ENCODE measurements at places on chromosomes 2 and 18.

- no peak for DNase-seq
These were observed 192.7 kb downstream of the ANAPC1 start for GRCh38 chr2:111691164-111691875.

- peak; percentile 85 for DNase-seq
These were observed 103.8 kb downstream of the ASAP2 start for GRCh38 chr2:9310377-9310776.

GRCh38 chr2:63050334-63051041, at the start of gene OTX1:
TSS of gene OTX1 (plus strand) at chr2:63050830. CDS start at chr2:63052991, 2,161 bp downstream.
- no peak for DNase-seq

DNA sequence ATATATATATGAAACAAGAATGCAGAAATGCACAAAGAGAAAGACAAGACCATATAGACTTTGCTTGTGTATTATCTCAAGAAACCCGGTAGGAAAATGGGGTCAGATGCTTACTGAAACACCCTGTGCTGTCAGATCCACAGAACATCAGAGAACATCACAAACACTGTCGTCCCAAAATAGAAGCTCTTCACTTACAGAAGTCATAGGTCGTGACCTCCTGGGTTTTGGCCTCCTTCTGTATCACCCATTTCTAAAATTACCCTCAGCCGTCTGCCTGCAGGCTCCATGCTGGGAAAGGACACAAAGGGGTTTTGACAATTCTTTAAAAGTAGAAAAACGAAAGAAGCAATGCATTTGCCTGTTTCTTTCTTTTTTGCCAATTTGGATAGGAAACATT, 137.9 kb downstream of the PAX3 start:
- no peak for DNase-seq

DNA sequence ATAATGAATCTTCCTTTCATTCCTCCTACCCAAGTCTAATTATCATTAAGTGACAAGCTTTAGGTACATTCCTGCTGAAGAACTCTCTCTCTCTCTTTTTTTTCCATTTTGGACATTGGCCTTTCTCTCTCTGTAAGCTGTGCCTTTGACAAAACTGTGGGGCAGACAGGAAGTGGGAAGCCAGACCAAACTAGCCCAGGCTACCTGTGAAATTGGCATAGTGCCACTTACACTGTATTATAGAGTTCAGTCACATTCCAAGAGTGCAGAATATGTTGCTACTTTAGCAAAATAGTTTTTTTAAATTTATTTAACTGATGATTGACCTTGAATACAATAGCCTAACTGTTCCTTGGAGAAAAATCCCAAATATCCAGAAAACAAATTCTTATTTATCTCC, 381.5 kb upstream of the ETAA1 start:
- DNase-seq: no peak

DNA sequence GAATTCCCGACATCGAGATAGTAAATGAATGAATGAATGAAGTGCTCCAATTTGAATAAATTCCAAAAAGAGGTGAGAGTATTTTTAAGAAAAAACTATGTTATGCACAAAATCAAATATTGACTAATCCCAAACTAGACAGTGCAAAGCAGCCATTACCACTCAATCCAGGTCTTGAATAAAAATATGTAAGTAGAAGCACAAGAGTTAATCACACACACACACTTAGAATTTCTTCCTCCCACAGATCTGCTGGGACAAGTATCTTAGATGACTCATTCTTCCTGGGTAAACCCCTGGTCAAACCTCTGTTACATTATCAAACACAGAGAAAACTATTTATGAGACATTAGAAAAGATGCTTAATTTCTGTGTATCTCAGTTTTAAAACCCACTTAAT, 102.0 kb downstream of the PLA2R1 start:
- DNase-seq: no peak

DNA sequence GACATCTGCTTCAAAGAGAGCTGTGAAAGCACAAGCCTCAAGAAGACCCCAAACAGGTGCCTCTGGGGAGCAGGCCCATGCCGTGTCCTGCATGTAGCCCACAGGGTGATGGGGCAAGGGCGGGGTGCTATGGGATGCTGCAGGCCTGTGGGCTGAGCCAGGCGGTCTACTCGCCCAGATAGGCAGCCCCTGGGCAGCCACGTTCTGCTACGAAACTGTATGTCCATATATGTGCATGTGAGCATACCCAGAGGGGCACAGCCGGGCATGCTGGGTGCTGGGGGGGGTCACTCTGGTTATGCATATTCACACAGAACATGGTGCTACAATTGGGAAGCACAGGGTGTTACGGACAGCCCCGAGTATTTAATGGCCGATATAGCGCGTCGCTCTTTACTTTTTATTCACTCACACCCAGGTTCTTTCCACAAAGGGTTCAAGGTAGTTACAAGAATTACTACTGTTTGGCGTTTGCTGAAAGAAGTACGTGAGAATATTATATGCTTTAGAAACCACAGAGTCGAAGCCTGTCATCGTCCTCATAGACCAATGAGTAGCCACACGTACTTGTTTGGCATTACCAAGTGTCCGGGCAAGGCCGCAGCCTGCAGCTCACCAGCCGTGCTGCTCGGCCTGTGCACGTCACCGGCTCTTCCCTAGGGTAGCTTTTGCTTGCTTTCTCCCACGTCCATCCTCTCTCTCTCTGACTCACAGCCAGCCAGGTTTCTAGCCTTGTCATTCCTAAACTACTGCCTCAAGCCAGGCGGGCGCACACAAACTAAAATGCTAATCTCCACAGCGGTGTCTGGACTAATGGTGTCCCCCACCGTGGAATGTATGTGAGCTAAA, 14.4 kb downstream of the MTERF4 start:
- DNase-seq: no peak

DNA sequence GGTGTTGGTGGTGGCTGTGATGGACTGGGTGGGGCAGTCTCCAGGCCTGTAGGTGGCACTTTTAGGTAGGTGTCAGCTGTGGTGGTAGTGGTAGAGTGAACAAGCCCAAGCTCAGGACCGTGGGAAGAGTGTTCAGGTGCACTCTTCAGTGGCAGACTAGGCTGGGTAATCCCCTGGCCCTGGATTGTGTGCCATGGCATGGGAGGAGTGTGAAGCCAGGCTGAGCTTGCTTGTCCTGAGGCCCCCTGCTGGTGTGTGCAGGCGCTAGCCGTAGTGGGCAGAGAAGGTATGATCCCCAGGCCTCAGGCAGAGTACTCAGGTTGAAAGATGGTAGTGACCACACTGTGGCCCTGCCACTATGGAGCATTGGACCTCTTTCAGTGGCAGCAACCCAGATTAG, 850.3 kb downstream of the DSC3 start:
- no peak for DNase-seq

DNA sequence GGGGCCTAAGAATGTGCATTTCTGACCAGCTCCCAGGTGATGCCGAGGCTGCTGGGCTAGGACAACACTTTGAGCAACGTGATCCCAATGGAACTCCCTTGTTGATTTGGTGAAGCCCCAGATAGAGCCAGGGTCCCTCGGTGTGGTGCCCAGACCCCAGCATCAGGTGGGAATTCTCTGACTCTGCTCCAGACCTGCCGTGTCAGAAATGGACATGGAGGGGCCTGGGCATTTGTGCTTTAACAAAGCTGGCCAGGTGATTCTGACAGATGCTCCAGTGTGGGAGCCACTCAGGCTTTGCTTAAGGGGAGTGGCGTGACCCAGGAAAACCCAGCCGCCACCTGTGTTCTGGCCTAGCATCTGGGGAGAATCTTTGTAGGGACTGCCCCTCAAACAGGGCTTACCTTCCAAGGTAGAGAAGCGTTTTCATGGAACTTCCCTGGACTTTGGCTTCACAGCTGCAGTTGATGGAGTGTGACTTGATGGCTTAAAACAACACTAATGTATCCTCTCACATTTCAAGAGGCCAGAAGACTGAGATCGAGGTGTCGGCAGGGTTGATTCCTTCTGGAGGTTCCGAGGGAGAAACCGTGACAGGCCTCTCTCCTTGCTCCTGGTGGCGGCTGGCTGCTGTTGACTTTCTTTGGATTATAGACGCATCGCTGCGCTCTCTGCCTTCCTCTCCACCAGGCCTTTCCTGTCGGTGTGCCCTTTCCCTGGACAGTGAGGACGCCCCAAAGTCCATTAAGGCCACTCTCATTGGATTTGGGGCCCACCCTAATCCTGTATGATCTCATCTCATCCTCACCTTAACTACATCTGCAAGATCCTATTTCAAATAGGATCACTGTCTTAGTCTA, 57.0 kb upstream of the HDAC4 start:
- no peak for DNase-seq

GRCh38 chr18:10304853-10305252, 149.6 kb upstream of the APCDD1 start:
- DNase-seq: peak; percentile 88

DNA sequence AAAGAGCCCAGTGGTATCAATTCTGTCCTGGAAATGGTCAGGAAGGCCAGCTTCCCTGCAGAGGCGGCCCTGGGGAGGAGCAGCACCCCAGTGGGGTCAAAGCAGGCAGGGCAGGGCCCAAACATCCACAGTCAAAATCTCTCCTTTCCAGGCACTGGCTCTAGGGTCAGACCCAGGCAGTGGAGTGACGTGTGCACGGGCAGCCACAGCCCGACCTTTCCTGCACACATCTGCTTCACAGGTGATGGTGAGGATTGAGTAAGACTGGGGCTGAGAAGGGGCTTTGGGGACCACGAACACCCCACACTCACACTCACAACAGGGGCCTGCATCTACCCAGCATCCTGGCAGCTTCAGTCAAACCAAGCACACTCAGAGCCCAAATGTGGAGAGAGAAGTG, 97.8 kb upstream of the GLI2 start:
- no peak for DNase-seq

DNA sequence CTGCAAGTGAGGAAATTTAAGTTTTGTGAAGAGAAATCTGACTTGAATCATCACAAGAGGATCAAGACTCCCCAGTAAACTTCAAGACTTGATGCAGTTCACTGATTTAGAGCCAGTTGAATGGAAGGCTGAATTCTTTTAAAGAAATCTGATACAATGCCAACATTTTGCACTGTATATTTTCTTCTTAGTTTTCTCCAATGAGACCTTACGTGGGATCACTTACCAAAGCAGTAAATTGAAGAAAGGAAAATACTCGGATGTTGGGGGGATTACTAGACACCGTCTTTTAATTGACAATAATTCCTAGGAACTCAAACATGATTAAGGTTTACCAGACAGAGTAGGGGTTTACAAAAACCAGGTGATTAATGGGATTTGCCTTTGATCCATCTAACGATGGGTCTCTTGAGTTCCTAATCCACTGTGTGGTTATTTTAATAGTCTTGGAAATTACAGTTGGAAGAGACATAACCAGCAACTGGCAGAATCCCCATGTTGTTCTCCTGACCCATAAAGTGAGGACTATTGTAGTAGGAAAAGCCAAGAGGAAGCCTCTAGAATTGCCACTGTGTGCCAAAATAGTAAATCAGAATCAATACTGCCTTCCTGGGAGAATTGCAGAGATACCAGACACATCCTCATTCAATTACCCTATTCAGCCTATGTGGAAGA, 354.5 kb downstream of the PID1 start:
- DNase-seq: no peak

GRCh38 chr2:232328032-232328422, 50.5 kb upstream of the ALPP start:
- no peak for DNase-seq

- no peak for DNase-seq
These were observed 16.4 kb upstream of the NFU1 start for GRCh38 chr2:69453475-69454129.

- DNase-seq: peak; percentile 46
These were observed 67.7 kb downstream of the EPAS1 start for GRCh38 chr2:46364797-46365457.

DNA sequence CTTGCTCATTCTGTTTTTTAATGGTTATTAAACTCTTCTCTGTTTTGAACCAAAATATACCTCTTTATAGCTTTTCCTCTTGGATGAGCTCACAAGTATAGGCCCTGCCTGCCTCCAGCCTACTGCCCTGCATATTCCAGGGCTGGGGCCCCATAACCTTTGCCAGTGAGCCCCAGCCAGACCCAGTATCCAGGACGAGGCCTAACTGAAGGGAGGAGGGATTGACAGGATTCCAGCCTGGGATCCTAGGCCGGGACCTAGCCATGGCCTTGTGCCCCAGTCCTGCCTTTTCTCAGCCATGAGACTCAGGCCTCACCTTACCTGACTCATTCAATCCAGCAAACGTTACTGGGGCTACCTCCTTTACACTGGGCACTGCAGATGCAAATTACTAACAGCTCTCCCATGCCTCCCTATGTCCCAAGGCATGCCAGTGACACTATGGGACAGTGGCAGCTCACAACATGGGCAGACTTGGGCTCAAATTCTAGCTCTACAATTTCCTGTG, 159.2 kb downstream of the DDX1 start:
- no peak for DNase-seq

- DNase-seq: no peak
These were observed 2.4 kb upstream of the TMEM185B start for GRCh38 chr2:120225549-120226065.

DNA sequence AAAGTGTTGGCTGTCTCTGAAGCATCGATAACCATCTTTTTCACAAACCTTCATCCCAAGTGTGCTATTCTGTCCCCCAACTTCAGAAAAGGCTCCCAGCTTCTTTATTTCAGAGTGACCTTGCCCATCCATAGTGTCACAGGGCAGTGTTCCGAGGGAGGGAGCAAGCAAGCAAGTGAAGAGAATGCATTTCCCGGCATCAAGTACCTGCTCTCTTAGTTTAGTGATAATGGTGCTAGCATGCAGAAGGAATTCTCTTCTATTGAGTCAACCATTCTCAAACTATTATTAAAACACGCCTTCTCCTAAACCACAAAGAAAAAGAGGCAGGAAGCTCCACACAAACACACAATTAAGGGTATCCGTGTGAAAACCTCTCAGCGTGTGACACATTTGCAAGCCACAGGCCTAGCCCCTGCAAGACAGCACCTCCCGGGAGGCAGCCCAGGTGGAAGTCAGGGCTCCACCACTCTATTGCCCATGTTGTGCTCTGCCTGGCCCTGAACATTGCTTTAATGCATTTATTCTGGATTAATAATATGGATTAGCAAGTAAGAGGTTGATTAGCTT, 504.9 kb downstream of the GALR1 start:
- DNase-seq: no peak

- no peak for DNase-seq
These were observed 9.9 kb upstream of the YPEL5 start for GRCh38 chr2:30136764-30137444.

DNA sequence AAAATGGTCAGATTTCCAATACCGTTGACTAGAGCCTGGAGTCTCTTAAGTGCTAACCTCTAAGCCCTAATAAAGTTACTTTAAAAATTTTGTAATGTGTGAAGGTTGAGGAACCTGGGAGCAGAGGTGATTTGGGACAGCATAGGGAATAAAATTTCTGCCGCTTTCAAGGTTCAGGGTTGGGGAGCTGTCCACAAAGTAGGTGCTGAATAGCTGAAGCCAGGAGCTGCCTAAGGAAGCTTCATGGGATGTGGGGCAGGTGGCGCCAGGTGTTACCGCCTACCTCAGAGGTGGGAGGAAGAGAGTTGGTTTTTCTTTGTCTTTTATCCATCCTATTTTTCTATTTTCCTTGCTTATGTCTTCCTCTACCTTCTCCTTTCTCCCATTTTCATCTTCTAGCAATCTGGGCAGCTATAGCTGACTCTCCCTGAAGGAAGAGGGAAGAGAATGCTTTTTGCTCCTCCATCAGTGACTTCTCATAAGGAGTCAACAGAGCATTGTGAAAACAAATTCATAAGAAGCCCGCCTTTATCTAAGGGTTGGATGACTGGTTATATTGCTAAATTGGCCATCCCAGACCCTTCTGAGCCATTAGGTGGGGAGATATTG, 178.7 kb downstream of the CLIP4 start:
- DNase-seq: no peak

- DNase-seq: no peak
These were observed 4.7 kb downstream of the UGT1A1 start for GRCh38 chr2:233764761-233765160.

All from GM04504 (cell line).